Bone marrow (tissue), 2 donors: ENCODE measurements at places on chromosomes 16 and 17.
A peak's percentile ranks its signal among the peaks of the same experiment; 100 is the strongest.

- no peak for DNase-seq
Measured at GRCh38 chr17:59777033-59777432, 69.6 kb downstream of the VMP1 start.

- peak; percentile 2 for DNase-seq
Measured at GRCh38 chr16:87076950-87077749, 240.0 kb downstream of the C16orf95 start.

DNA sequence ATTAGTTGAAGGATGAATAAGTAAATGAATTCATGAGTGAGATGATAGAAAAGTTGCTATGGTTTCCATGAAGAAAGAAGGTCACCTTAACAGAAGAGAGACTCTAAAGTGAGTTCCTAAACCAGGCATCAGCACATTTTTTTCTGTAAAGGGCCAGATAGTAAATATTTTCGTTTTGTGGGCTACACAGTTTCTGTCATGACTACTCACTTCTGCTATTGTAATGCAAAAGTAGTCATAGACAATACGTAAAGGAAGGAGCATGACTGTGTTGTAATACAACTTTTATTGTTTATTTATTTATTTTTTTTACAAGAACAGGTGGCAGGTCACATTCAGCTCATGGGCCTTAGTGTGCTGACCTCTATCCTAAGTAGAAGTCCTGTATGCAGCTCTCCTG, 426.1 kb upstream of the DYNLRB2 start:
- no peak for DNase-seq

GRCh38 chr16:86252596-86252995, 257.7 kb upstream of the FOXF1 start:
- no peak for DNase-seq

DNA sequence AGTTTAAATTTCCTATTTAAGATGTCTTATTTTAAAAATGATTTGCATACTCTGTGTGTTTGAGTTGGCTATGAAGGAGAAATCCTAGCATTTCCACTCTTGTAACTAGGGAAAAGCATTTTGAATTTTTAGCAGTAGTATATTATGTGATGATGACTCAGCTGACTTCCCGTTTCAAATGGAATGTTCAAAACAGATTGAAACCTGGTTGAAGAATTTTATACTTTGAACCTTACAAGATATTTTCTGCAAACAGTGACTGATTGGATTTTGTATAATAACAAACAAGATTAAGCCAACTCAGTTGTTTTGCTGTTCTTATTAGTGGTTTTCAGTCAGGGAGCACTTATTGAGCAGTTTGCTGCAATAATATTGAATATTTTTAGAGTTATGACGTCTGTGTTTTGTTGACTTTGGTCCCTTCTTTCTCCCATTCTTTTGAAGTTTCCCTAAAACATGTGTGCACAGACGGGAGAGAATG, 8.0 kb downstream of the TNRC6A start:
- no peak for DNase-seq

DNA sequence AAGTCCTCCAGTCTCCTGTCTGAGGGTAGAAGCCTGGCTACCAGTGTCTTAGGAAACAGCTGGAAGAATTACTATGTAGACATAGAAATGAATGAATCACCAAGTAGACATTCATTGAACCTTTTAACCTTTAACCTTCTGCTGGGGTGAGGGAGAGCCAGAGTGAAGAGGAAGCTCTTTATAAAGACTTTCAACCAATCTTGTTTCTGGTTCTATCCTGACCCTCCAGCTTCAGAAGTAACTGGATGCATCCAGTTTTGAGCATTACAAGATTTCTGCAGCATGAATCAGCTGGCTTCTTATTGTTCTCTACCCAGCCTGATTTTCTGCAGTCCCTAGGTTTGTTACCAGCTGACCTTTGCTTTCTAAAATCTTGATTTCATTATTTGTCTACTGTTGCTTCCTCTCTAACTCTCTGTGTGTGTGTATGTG, 8.5 kb downstream of the TEKT1 start:
- DNase-seq, result no peak
